ENCODE measurements at places on chromosomes 4 and X.

- no peak for DNase-seq
Observed at GRCh38 chr4:167842487-167842886, 249.8 kb upstream of the ANXA10 start.

DNA sequence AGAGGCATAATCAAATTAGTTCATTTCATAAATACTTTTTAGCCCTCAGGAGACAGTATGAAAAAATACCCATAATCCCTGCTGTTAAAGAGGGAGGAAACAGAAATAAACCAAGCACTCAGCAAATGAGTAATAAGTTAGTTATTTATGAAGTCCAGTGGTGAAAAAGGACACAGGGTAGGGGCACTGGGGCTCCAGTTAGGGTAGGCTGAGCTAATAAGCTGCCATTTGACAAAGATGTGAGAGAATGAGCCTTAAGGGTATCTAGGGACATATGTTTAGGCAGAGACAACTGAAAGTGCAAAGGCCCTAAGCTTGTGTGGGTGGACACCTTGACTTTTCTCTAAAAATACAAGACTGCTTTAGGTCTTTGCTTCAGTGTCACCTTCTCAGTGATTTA is 94.4 kb downstream of the IL15 start:
- DNase-seq = no peak

- no peak for DNase-seq
Observed at GRCh38 chr4:181687116-181687515, 556.1 kb upstream of the TENM3 start.

DNA sequence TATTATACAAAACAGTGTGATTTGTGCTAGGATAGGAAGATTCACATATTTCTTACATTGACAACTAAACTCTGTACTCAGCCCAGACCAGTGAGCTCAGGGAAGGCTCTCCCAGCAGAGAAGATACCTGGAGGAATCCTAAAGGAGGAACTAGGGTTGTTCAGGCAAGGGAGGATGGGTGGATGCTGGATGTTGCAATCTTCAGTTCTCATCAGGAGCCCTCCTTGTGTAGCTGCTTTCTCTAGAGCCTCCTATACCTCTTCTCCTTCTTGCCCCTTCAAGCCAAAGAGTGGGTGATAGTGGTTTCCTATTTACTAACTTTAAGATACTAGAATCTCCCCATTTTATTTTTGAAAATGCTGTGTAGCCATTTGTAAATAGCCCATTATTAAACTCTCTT is 117.3 kb downstream of the NKX6-1 start:
- DNase-seq = no peak

DNA sequence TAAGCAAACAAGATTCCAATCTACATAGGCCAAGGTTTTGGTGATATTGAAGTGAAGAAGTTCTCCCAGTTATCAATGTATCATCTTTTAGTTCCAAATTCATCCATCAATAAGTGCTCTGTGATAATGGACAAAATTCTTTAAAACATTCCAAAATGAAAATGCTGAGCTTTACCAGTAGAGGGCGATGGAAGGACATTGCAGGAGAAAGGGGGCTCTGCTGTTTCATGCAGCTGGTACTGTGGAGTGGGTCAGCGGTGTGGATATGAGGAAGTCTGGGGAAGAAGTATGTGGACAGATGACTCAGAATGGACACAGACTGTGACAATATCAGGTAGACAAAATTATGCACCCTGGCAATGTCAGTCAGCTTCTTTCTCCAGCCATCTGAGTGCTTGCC is 46.6 kb upstream of the HS6ST2 start:
- no peak for DNase-seq

GRCh38 chr4:132026166-132026565 is 1122.9 kb upstream of the PCDH10 start:
- no peak for DNase-seq

GRCh38 chr4:53150631-53151488 is 215.0 kb downstream of the SCFD2 start:
- no peak for DNase-seq
